SHP77 (cell line): ENCODE measurements at places on chromosomes 3 and 15.
A peak's percentile ranks its signal among the peaks of the same experiment; 100 is the strongest.

DNA sequence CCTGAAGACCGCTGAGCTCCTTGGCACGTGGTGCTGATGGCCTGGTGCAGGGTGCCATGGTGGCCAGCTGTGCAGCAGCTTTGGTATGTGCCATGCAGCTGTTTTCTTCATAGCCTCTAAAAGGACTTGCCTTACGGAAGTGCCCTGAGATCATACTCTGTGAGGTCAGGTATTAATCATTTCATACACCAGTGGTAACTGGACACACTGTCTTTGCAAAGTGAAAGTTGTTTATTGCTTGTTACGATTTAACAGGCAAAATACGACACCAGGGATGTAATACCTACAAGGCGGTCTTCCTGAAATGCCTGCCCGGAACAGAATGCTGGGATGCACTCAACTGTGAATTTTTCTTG, 184.6 kb downstream of the ATP10A start:
- no peak for DNase-seq

GRCh38 chr3:59575113-59576001, 525.5 kb upstream of the CFAP20DC start:
- DNase-seq, result peak; percentile 75

GRCh38 chr3:125552401-125552800, 32.4 kb upstream of the SNX4 start:
- no peak for DNase-seq

- no peak for DNase-seq
These were observed 262.6 kb upstream of the NAALADL2 start for GRCh38 chr3:174596447-174596982.

DNA sequence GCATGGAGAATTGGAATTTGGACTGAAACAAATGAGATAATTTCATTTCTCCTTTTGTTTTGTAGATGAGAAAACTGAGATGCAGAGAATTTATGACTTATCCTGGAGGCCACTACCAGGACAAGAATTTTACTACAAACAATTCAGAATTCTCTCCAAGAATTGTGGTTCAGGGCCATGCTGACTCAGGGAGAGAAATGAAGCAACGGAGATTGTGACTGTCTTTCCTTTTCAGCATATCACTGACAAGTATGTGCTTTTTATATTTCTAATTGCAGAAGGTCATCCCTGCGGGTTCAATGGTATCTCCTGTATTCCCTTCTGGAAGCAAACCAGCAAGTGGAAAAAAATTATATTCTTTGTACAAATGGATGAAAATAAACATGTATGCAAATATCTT, 170.8 kb upstream of the MITF start:
- no peak for DNase-seq

DNA sequence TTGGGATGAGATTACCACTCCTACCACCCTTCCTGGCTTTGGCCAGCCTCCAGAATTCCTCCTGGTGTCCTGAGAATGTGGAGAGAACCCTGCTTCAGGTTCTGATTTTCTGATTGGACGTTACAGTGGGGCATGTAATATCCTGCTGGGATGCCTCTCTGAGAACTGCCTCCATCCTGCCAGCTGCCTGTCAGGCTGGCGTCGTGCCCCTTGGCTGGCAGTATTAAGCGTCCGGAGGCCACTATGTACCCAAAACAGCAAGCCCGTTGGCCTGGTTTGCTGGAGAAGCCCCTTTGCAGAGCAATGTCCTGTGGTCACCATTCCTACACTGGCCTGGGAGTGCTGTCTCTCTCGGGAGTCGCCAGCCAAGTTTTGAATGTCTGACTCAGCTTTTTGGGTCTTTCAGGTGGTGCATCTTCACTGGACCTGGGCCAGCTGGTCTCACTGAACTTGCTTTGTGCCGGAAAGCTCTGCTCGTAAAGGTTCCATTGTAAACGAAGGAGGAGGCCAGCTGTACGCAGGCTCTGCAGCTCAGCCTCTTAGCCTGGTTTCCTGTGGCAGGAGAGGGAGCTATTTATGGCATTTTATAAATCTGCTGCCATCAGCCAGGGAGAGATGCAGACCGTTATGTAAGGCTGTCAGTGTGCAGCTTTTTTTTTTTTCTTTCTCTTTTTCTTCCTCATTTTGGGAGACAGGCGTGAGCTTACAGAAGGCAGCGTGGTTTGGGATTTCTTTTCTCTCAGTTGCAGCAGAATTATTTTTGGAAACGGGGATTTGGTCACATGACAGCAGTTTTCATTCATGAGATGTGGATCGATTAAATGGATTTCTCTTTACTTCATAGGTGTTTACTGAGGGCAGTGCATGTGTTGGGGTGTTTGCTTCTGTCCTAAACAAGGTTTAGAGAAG, 19.0 kb upstream of the TRAK1 start:
- DNase-seq, result peak; percentile 83

DNA sequence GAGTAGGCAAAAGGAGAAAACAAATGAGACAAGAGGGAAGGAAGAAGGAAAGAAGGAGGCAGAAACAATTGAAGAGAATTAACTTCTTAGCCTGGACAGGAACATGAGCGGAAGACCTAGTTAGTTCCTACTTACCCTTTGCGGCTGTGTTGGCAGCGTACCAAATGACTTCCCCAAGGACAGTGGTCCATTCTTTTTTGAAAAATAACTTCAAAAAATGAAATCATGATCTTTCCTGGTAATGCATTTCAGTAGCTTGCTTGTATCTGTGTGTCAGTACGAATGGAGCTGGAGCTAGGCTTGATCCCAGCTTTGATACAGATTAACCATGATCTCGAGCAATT, 41.5 kb upstream of the CFAP161 start:
- DNase-seq, result no peak

- DNase-seq, result no peak
These were observed 45.3 kb upstream of the PLCL2 start for GRCh38 chr3:16839271-16840100.

GRCh38 chr15:58498821-58499580, 67.2 kb downstream of the LIPC start:
- DNase-seq, result no peak

GRCh38 chr15:37217567-37217966, 117.2 kb upstream of the MEIS2 start:
- DNase-seq, result no peak

DNA sequence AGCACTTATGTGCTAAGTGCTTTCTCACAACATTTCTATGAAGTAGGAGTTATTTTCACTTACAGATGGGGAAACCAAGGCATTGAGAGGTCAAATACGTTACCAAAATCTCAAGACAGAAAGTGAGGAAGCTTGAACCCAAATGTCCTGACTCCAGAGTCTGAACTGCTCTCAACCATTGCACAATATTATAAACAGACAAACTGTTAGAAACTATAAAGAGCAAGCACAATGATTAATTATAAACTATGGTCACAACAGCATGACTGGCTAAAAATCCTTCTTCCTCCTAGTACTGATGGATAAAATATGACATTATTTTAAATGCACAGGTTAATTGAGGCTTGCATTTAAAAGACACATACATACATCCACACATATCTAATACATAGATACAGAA, 77.9 kb upstream of the ASB14 start:
- no peak for DNase-seq

DNA sequence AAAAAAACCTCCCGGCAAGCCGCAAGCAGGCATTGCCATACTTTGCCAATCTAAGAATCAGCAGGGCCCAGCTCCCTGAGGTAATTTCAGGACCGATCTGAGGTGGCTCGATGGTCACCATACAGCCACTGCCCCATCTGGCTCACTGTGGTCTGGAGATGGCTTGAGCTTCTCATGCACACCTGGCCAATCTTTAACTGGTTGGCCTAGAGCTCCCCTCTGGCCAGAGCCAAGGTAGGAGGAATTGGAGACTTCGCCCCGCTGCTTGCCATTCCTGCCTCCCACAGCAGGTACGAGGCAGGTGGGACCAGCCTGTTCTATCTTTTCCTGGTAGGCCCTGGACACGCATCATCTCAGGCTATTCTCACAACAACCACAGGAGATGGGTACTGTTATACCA, 10.1 kb downstream of the CYP1A2 start:
- DNase-seq, result no peak

- DNase-seq, result no peak
These were observed 26.9 kb upstream of the ADCY5 start for GRCh38 chr3:123475786-123476185.

DNA sequence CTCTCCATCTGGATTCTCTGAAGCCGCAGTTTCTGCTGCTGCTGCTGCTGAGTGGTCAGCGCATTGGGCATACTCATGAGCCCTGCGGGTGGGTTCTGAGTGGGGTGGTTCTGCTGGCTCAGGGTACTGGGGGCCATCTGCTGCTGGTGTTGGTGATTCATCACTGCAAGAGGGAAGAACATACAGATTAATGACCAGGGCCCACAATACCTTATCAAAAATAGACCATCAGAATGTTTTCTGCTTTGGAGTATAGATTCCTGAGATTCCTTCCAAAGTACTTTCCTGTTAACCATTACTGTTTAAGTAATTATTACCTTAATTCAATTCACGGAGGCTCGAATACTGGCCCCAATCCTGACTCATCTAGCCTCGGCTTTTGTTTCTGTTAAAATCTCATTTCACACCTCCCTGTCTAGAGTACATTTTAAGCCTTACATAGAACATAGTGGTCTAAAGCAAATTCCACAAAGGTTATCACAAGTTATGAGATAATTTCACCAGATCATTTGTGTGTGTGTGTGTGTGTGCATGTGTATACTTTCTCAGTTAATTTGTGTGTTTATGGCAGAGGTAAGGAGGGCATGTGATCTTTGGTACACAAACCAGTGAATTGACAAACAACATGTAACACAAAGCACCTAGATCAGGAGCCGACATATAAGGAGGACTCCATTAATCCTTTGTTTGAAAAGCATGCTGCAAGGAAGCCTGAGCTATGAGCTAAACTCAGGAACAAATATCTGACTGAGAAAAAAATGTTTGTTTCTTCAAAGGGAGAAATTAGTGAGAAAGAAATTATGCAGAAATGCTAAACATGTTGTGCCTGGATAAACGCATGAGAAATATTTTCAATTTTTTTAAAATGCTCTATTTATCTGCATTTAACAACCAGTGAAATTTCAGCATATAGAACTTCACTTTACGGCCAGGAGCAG, 68.1 kb downstream of the TM4SF4 start:
- DNase-seq, result no peak

DNA sequence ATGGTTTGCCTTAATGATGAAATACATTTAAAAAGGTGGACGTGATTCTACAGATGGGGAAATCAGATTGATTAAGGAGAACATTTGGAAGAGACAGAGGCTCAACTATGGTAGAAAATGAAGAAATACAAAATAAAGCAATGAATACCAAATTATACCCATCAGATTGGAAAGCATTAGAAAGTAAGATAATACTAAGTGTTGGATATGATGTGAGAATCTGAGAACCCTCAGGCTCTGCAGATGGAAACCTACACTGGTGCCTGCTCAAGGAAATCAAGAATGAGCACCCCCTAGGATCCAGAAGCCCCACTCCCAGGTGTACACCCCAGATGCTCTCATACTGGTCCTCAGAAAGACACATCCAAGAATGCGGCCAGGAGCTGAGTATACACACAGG, 4.6 kb downstream of the FAM174B start:
- no peak for DNase-seq

DNA sequence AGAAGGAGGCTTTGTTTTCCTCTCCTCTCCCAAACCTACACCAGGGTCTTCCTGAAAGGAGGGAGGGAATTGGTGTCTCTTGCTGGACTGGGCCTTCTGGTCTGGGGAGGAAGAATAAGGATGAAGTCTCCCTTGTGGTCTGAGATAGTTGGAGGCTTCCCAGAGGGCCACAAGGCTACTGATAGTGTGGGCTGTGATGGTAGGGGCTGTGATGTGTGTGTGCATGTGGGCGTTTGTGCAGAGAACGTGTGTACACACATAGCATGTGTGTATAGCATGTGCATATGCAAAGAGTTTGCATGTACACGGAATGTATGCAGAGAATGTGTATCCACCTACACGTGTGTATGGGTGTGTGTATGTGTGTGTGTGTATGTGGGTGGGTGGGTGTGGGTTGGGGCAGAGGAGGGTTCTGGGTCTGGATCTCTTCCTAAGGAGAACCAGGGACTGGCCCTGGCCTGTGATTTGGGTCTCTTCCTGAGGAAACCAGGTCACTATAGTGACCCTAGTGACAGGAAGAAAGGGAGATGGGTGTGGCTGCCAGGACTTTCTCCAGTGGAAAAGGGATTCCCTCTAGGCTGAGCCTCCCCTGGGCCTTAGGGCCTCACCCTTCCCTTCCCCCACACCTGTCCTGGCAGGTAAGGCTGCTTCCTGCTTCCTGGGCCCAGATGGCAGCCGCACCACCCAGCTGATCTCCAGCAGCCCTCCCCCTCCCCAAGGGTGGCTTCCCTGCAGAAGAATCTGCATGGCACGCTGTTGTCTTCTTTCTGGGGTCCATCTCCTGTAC, 1.7 kb downstream of the FLNB start:
- DNase-seq, result no peak

DNA sequence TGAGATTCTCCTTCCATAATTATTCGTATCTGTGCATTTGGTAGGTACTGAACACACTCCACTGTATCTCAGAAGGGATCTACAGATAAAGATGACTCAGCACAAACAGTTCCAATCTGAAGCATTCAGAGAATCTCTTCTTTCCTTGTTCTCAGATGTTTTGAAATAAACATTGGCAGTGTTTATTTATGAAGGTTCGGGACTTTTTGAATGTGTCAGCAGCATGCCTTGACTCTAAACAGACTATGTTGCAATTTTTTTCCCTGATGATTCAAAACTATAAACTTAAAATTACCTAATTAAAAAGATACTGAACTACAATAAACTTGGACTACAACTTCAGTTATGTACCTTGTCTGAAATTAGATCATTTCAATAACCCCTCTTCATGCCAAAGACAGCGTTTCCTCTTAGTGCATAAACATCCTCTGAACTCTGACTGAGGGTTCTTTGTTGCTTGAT, 612.9 kb upstream of the TBL1XR1 start:
- DNase-seq, result no peak

GRCh38 chr3:42841332-42841731, 32.1 kb downstream of the ACKR2 start:
- no peak for DNase-seq

GRCh38 chr3:55484191-55484689, 2.9 kb downstream of the WNT5A start:
- DNase-seq, result no peak

DNA sequence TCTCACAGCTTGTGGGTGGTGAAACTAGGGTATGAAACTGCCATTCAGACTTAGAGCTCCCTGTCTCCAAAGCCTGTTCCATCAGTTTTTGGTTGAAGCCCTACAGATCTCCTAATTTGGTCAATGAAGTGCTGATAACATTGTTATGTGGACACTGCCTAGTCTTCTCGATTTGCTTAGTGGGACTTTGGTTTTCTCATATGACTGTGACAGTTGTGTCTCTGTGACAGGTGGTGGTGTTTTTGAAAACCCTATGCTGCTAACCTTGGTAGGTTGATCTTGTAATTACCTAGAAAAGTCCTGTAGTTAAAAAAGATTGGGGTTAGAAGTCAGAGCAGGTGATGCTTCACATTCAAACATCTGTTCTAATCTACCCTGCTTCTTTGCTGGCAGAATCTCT, 9.2 kb downstream of the PPM1L start:
- DNase-seq, result no peak

GRCh38 chr15:100879061-100879463, 569 bp upstream of the ALDH1A3 start:
- no peak for DNase-seq
